Common myeloid progenitor, CD34-positive (primary cell): ENCODE measurements at places on chromosomes 16 and 17.

- no peak for DNase-seq
These were observed 33.0 kb upstream of the ZFHX3 start for GRCh38 chr16:73080931-73081330.

GRCh38 chr16:78399384-78399783 is 299.9 kb downstream of the WWOX start:
- no peak for DNase-seq

GRCh38 chr17:32828822-32829221 is 48.1 kb downstream of the MYO1D start:
- no peak for DNase-seq

GRCh38 chr17:58587713-58588117 is 73.3 kb upstream of the MTMR4 start:
- DNase-seq: peak; percentile 52

DNA sequence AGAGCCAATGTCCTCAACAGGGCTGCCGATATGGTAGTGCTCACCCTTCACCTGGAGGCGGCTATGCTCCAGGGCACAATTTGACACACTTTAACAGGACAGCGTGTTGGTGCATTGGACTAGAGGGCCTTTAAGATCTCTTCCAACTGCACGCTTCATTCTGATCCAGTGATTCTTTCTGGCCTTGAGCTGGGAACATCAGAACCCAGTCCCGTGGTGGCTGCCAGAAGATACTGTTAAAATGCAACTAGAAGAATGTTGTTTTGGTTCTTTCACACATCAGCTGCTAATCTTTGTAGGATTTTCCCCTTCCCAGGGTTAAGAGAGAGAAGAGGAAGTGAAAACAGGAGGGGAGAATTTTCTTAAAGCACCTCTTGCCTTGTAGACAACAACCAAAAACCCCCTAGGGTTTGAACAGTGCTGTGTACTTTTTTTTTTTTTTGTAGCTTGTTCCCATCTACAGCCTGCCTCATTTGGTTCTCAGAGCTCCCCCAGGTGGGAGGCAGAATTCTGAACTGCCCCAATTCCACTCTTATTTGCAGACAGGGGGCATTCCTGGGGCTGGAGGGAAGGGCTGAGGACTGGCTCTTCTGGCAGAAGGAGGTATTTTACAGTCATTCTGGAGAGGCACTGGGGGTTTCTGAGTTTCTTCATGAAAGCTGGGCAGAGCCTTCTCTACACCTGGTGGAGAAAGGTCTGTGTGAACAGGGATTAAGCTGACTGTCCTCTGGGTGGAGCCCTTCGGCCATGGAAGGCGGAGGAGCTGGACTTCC is 32.4 kb downstream of the SMARCE1 start:
- DNase-seq: peak; percentile 29

GRCh38 chr17:28827672-28828071 is 14.9 kb downstream of the FAM222B start:
- no peak for DNase-seq

GRCh38 chr17:49747632-49748031 is 16.3 kb downstream of the FAM117A start:
- DNase-seq: no peak

GRCh38 chr17:1005361-1005946 is 8.5 kb downstream of the TIMM22 start:
- peak; percentile 67 for DNase-seq

DNA sequence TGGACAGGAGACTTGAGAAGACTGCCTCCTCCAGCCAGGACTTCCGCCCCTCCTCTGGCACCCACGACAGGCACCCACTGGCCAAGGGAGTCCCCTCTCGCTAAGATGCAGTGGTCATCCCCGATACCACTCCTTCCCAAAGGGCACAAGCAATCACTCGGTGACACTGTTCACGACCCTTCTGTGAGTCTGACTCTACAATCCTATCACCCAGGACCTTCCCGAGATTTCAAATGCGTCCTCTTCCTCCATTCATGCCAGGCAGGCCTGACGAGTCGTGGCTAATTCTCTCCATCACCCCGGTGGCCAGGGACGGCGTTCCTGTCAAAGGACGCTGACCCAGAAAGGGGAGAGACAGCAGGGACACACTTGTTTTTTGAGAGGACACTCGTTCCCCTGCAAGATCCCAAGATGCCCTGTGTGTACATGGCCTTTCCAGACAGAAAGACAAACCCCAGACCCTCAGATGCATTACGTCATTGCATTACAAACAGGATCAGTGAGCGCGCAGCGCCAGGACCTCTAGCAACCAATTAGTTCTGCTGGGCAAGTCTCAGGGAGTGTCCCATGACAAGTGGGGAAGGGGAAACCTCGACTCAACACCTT is 12.2 kb downstream of the FBXO31 start:
- DNase-seq: no peak

- no peak for DNase-seq
These were observed 64.9 kb upstream of the PMFBP1 start for GRCh38 chr16:72236866-72237265.

GRCh38 chr16:11389083-11389482 is 43.8 kb downstream of the RMI2 start:
- no peak for DNase-seq

- DNase-seq: no peak
These were observed 10.3 kb downstream of the KCTD13 start for GRCh38 chr16:29915590-29916247.

- no peak for DNase-seq
These were observed 3.6 kb upstream of the TBX2 start for GRCh38 chr17:61395983-61396585.

- DNase-seq: peak; percentile 44
These were observed 93.4 kb upstream of the TMEM132E start for GRCh38 chr17:34485999-34486398.

GRCh38 chr16:49019081-49019633 is 262.5 kb downstream of the CBLN1 start:
- no peak for DNase-seq

DNA sequence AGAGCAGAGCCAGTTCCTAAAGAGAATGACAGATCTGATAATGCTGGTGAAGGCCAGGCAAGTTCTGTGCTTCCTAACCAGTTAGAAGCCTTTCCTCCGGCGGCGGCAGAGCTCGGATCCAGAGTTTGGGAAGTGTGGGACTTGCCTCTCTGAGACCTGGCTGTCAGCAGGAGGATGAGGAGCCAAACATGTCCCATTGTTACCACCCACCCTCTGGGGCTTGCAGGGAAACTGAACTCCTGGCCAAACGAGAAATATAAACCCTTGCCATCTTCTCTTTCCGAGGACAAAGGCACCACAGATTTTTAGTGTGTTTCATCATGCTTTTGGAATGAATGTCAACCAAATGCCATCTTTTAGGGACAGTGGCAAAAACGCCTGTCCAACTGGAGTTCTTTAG is 80.2 kb upstream of the SMURF2 start:
- no peak for DNase-seq

- no peak for DNase-seq
These were observed 608.0 kb downstream of the CDH11 start for GRCh38 chr16:64513871-64514270.

GRCh38 chr17:80743181-80743771 is 198.6 kb downstream of the RPTOR start:
- no peak for DNase-seq

DNA sequence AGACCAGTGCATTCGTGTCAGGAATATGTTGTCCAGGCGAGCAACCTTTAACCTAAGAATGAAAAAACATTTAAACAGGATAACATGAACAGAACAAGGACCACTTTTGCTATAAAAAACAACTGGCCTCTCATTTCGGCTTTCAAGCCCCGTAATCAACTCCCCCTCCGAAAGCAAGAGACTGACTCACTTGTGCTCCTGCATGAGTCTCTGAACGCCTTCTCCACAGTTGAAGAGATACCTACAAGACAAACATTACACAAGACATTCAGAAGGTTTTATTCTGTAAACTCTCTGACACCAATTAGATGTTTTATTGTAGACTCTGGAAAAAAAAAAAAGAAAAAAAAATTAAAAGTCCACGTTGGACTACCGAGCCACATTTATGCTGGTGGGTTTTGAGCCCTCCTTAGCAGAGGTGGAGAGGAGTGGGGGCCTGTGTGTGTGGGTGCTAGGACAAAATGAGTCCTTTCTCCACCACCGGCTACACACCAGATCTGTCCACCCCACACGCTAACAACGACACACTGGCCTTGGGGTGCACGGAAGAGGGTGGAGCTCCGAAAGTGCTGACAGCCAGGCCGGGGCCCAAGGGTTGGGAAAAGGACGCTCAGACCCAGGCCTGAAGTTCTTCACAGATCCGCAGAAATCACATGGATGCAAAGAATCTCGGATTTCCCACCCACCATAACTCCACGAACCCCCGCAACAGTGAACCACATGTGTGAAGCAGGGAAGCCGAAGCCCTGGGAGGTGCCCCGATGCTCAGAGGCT is 759 bp downstream of the ELAC2 start:
- DNase-seq: no peak

GRCh38 chr16:20850981-20851380 is 44.7 kb downstream of the REXO5 start:
- no peak for DNase-seq

DNA sequence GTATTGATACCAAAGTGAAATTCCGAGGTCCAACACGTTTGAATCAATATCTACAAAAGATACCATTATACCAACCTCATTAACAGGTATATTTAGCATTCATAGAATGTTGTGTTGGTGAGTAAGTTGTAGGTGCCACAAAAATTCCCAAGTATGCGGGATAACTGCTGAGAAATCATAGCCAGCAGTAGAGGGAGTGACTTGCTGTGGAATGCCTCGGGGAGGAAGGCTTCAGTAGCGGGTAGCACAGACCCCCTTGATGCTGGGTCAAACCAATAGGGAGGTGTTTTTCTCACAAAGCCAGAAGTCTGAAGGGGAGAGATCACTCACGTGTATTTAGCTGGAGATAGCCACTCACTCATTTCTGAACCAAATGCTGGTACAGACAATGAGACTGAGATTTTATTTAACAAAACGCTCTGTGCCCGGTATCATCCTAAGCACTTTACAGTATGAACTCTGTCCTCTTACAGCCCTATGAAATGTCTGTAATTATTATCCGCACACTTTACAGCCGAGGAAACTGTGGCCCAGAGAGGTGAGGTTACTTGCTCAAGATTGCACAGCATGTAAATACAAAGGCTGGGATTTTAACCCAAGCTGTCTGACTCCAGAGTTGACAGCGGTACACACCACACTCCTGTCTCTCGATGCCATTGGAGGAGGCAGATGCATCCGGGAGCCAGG is 23.1 kb downstream of the HSBP1 start:
- DNase-seq: no peak

DNA sequence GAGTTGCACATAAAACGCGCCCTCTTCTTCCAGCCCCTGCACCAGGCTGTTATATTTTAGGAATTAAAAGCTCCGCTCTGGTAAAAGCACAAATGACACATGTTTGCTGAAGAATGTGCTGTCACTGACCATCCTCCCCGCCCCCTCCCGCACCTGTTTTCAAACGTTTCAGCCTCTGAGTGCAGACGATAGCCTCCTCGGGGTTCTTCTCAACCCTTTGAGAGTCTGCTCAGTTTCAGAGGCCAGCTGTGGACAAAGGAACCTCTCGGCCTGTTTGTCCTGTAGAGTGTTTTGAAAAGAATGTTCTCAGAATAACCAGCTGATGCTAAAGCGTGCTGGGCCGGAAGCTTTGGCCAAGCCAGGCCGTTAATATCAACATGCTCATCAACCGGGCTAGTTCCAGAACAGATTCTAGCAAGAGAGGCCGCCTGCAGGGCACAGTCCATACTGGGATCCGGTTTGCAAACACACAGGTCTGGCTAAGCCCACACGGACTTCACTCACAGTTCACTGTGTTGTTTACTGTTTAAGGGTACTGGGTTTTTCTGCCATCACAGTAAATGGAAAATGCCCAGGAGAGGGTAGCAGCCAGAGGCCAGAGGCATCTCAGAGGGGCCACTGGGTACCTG is 6.4 kb upstream of the CACNG4 start:
- no peak for DNase-seq

- DNase-seq: no peak
These were observed 75.0 kb downstream of the USP22 start for GRCh38 chr17:20967776-20968175.

DNA sequence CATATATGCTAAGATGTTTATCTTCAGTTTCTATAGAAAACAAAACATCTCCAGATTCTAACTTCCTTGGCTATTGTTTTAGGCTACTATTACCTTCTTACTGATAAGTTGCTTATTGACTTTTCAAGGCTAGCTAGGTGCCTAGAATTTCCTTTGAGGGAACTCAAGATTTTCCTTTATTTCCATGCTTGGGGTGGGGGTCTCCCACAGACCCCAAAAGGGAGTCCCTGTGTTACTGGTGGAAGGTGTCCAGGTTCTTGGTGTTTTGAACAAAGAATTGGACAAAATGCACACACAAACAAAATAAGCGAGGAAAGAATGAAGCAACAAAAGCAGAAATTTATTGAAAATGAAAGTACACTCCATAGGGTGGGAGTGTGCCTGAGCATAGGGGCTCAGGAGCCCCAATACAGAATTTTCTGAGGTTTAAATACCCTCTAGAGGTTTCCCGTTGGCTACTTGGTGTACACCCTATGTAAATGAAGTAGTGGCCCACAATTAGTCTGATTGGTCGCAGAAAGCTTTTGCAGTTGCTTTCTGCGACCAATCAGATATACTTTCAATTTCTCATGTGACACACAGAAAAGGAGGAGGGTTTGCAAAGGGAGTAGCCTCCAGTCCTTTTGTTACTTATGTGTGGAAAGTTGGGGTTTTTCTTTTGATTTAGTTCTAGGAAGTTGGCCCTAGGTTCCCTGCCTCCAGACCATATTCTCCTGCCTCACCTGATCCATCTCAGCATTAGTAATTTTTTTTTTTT is 67.5 kb downstream of the MARF1 start:
- DNase-seq: no peak

- peak; percentile 97 for DNase-seq
These were observed 41.5 kb downstream of the LDHD start for GRCh38 chr16:75074920-75075687.

- no peak for DNase-seq
These were observed 495.0 kb upstream of the HSBP1 start for GRCh38 chr16:83312718-83313245.

- no peak for DNase-seq
These were observed 155.3 kb downstream of the AIPL1 start for GRCh38 chr17:6279659-6280058.

- peak; percentile 25 for DNase-seq
These were observed 22.9 kb upstream of the ZFPM1 start for GRCh38 chr16:88430185-88430523.

DNA sequence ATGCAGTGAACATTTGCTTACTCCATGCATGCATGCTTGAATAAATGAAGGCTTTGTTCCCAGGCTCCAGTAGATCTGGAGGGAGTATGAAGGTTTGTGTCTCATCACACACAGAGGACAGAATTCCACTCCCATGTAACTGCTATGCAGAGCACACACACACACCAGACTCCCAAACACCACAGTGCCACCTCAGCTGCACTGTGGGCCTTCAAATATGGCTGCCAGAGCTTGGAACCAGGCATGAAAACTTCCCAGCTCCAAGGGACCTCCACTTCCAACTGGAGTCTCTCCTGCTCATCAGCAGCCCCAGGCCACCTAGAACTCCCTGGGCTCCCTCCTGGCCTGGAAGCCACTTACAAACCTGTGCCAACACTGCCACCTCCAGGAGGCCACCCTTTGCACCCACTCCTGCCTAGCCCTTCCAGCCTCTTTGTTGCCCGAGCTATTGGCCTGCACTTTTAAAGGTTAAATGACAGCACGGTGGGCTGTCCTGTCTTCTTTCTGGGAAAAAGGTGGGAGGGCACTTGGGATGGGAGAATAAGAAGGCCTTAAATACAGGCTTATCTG is 151.2 kb downstream of the ZNF423 start:
- no peak for DNase-seq
